ENCODE measurements at places on chromosomes 16 and 17.

- no peak overlapping the region for H3K4me3 ChIP-seq
- no peak overlapping the region for H3K27ac ChIP-seq
- no peaks in the 10 kb centered on the region for H3K36me3 ChIP-seq
- no peaks in the 10 kb centered on the region for H3K27me3 ChIP-seq
These were observed 15.5 kb upstream of the CMIP start for GRCh38 chr16:81429045-81429521.

DNA sequence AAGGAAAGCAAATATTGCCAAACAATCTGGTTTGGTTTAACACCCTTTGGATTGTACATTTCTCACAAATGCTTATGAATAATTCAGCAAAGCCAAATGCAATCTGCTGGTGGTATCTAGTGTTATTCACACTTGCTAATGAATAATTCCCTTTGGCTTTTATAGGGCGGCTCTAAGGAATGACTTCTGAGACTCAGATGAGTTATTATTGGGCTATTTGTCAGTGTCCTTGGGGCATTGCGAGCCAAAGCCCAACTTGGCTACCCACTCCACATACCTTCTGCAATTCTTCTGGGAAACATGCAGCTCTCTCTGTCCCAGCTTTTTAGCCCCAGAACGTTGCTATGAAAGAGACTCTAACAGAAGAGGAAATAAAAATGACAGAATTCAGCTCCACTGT, 41.1 kb downstream of the FTO start:
- H3K27ac ChIP-seq = peak overlapping the region; percentile 52
- H3K4me1 ChIP-seq = no peaks in the 10 kb centered on the region
- H3K27me3 ChIP-seq = no peaks in the 10 kb centered on the region
- H3K36me3 ChIP-seq = no peaks in the 10 kb centered on the region
- H3K4me3 ChIP-seq = no peak overlapping the region

DNA sequence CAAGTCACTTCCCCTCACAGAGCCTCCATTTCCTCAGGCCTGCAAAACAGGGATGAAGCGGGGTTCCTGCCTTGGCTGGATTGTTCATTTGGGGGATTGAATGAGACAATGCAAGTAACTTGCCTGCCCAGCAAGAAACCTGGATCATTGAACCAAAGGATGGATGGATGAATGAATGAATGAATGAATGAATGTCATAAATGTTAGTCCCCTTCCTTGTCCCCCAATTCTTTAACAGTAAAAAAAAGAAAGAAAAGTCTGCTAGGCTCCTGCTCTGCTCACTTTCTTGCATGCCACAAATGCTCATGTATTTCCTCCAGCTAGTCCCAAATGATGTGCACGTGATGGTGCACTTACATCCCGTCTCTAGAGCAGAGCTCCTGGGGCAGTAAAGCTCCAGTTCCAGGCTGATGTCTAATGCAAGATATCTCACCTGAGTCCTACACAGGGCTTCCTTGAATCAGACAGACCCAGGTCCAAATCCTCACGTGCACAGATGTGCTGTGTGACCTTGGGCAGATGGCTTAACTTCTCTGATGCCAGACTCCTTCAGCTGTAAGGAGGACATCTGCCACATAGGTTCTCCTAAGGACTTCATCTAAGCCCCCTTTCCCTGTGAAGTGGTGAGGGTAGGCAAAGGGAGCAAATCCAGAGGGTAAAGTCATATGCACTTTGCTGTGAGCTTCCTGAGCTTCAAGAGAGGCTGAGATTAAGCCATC, 45.5 kb downstream of the C16orf82 start:
- no peak overlapping the region for H3K4me3 ChIP-seq
- H3K36me3 ChIP-seq = no peaks in the 10 kb centered on the region
- DNase-seq = no peak
- H3K27ac ChIP-seq = no peak overlapping the region
- H3K4me1 ChIP-seq = no peaks in the 10 kb centered on the region
- no peaks in the 10 kb centered on the region for H3K27me3 ChIP-seq

GRCh38 chr17:29107084-29107483, 64.1 kb downstream of the PIPOX start:
- peaks cover 10% of the 10 kb centered on the region for H3K4me1 ChIP-seq
- H3K4me3 ChIP-seq = no peak overlapping the region
- DNase-seq = no peak
- H3K27ac ChIP-seq = no peak overlapping the region
- H3K36me3 ChIP-seq = no peaks in the 10 kb centered on the region
- H3K27me3 ChIP-seq = no peaks in the 10 kb centered on the region
